ENCODE measurements at places on chromosomes 13 and 19. TPM values are rescaled to one million over a fixed set of nuclear protein-coding genes. Genes with fewer than 3 reads are reported as not detected.
A peak's percentile ranks its signal among the peaks of the same experiment; 100 is the strongest.

DNA sequence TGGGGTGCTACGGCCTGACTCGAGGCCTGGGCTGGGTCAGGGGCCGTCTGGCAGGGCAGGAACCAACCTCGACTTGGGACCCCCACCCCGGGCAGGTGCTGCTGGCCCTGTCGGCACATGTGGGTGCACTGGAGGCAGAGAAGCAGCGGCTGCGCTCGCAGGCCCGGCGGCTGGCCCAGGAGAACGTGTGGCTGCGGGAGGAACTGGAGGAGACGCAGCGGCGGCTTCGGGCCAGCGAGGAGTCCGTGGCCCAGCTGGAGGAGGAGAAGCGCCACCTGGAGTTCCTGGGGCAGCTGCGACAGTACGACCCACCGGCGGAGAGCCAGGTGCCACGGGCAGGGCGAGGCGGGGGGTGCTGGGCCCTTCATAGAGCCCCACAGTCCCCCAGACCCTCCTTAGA lies 5.9 kb downstream of the KLC3 start:
- no peak for DNase-seq

DNA sequence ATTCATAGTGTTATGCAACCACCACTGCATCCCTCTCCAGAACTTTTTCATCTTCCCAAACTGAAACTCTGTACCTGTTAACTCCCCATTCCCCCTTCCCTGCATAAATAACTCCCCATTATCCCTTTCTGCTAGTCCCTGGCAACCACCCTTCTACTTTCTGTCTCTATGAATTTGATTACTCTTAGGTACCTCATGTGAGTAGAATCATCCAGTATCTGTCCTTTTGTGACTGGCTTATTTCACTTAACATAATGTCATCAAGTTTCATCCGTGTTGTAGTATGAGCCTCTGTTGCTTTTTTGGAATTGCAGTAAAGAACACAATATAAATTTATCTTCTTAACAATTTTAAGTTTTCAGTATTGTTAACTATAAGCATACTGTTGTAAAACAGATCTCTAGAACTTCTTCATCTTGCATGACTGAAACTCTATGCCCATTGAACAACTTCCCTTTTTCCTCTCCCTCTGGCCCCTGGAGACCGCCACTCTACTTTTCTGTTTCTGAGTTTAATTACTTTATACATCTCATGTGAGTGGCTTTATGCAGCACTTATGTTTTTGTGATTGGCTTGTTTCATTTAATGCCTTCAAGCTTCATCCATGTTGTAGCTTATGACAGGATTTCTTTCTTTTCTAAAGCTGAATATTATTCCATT lies 87.3 kb upstream of the ABCC4 start:
- no peak for DNase-seq

Gene CIC
- 31.8 TPM for polyA plus RNA-seq

DNA sequence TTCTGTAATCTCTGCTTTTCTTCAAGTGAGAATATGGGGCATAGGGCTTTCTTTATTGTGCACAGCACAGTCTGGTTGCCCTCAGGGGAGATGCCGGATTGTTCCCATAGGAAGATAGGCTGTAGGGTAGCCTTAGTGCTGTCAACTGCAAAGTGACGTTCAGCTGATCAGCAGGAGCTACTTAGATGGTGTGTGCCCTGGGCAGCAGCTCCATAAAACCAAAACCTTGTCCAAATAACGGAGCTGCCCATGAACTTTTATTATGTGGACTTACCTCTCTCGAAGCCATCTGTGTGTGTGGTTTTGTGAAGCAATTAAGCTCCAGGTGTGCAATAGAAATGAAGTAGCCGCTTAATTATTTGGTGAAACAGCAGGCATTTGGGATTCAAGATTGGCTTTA lies 120.0 kb upstream of the RNF113B start:
- no peak for DNase-seq

GRCh38 chr13:49455007-49455398 lies 10.9 kb downstream of the SETDB2 start:
- no peak for DNase-seq

Gene TJP3
- 9.4 TPM for polyA plus RNA-seq

- no peak for DNase-seq
These were observed 49.8 kb upstream of the GTF3A start for GRCh38 chr13:27374650-27375049.

DNA sequence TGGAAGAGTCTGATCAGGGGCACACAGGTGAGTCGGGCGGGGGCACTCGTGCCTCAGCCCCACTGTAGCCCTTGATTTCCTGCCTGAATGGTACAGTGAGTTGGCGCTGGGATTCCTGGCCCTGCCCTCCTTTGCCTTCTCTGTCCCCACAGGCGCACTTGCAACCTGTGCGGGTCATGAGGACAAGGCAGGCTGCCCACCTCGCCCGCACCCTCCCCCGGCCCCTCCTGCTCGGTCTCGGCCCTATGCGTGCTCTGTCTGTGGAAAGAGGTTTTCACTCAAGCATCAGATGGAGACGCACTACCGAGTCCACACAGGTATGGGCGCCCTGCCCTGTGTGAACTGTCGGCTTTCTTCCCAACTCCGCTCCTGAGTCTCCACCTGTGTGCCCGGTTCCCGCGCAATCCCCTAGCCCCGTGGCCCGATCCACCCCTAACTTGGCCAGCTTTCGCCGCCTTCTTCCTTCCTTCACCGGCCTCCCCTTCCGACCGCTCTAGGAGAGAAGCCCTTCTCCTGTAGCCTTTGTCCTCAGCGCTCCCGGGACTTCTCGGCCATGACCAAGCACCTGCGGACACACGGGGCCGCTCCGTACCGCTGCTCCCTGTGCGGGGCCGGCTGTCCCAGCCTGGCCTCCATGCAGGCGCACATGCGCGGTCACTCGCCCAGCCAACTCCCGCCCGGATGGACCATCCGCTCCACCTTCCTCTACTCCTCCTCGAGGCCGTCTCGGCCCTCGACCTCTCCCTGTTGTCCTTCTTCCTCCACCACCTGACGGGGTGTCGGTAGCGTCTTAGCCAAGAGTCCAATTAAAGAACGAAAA lies 1.6 kb upstream of the KMT2B start:
- DNase-seq: no peak

DNA sequence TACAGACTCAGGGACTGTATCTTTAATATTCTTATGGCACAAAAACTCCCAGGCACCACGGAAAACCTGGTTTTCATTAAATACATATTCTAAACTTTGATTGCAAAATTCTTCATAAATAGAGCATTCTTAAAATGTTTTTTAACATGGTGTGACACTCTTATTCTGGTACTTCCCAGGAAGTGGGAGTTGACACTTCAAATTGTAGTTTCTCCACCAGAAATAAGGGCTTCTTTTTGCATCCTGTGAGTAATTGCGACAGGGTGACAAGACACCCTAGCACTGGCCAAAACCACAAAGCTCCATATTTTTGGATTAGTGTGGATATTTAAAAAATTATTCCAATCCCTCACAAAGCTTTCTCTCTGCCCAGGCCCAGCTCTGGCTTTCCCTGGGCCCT lies 43.6 kb upstream of the MTIF3 start:
- no peak for DNase-seq

GRCh38 chr19:49097453-49098288 lies 12.4 kb downstream of the SNRNP70 start:
- peak; percentile 42 for DNase-seq

Gene GRK1
- polyA plus RNA-seq: 0.99 TPM

Gene ZNF480
- polyA plus RNA-seq: 16.2 TPM
